ENCODE measurements at places on chromosomes 3 and 15.

- no peak for DNase-seq
Observed at GRCh38 chr3:40574661-40575060, 49.9 kb downstream of the ZNF621 start.

- no peak for DNase-seq
Observed at GRCh38 chr3:190456770-190457169, 7.1 kb upstream of the TMEM207 start.

- no peak for DNase-seq
Observed at GRCh38 chr3:3783210-3783609, 16.0 kb upstream of the LRRN1 start.

- DNase-seq, result no peak
Observed at GRCh38 chr3:101217472-101218245, 102.7 kb downstream of the IMPG2 start.

DNA sequence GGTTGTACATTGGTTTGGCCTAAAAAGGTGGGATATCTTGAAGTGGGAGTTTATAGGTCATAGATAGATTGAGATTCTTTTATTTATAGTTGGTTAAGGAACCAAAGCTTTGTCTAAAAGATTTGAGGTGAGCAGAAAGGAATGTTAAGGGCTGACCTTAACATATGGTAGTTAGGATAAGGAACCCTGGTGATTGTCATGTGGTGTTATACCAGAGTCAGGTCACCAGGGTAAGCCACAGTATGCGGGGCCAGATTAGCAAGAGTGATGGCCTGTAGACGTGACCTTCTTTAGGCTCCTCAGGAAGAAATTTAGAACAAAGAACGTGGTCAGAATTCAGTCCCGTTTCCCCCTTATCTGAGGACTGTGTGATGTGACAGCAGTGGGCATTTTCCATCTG, 249.2 kb downstream of the GABRG3 start:
- no peak for DNase-seq

DNA sequence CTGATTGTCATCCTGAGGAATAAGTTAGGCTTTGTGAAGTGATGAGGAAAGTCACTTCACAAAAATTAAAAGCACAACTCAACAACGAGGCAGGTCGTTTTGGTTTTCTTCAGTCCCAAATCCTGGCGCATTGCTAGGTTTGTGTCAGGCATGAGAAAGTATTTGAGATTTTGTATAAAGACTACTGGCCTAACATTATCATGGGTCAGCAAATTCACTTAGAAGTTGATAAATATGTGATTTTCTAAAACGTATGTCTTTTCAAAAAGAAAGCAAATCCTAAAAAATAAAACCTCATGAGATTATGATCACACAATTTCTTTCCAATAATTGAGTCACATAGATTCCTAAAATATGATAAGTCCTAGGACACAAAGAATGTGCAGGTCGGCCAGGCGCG, 395.8 kb upstream of the RORA start:
- no peak for DNase-seq

DNA sequence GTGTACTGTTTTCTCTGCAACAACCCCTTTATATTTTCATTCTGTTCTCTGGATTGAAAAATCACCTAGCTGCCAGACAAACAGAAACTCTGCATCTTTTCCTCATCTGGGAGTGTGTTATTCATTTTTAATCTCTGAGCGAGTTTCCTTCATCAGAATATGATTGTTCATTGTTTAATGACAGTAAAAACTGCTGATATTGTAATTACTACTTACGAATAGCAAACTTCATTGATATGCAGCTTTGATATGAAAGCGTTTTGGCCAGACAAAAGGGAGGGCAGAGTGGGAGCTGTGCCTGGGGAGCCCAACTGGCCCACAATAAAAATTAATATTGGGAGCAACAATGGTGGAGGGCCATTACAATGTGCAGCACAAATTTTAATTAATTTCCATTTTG, 132.7 kb upstream of the SKOR1 start:
- no peak for DNase-seq

DNA sequence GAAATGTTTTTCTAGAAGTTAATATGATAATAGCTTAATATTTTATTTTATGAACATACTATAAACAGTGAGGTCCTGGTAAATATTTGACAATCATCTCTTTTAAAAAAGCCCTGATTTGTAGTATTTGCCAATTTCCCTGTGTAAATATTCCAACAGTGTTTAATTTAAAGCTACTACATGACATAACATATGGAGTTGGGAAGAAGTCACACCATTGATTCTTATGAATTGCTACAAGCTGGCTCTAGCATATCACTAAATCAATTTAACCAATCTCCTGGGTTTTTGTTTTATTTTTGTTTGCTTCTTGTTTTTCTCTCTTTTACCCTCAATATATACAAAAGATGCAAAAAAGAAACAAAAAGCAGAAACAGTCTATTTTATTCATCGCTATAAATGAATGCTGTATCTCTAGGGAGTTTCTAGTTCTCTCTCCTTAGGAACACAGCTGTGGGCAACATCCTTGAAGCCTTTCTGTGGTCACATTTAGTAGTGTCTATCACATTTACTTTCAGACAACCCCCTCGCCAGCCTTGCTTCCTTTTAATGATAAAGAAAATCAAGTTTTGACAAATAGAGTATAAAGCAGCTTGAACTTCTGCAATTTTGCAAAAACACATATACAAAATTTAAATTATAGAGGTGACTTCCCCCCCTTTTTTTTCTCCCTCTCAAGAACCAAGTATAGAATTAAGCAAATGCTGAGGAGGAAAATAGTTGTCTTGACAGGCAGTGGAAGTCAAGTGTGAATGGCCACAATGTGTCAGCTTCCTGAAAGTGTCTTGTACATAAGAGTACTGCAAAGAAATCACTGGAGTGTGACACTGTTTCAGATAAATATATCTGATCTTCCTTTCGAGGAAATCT, 21.4 kb downstream of the CCR1 start:
- DNase-seq, result no peak

Measured in fibroblast of the conjunctiva (primary cell).